Activated naive CD4-positive, alpha-beta T cell treated with anti-CD3 and anti-CD28 coated beads for 36 hours (primary cell): ENCODE measurements at places on chromosomes 3 and 15. TPM values are rescaled to one million over a fixed set of nuclear protein-coding genes. Genes with fewer than 3 reads are reported as not detected.

The RHOV gene
- not detected for total RNA-seq

The TMEM207 gene
- not detected for total RNA-seq

DNA sequence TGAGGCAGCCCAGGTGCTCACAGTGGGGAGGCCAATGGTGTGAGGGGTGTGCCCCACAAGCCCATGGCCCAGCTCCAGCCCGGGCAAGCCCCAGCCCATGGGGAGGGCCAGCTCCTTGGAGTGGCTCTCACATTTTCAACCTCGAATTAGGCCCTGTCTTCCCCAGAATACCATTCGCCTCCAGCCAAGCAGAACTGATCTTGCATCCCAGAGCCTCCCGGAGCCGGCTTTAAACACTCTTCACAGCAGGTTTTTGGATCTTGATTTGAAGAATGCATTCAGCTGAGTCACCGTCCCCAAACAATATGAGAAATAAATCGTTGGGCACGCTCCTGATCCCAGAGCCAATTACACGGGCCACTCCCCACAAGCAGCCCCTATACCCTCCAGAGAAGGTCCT lies 23.7 kb downstream of the TPRA1 start:
- no peaks in the 10 kb centered on the region for H3K27me3 ChIP-seq
- no peak overlapping the region for H3K4me3 ChIP-seq
- H3K4me1 ChIP-seq = no peaks in the 10 kb centered on the region
- DNase-seq = no peak

DNA sequence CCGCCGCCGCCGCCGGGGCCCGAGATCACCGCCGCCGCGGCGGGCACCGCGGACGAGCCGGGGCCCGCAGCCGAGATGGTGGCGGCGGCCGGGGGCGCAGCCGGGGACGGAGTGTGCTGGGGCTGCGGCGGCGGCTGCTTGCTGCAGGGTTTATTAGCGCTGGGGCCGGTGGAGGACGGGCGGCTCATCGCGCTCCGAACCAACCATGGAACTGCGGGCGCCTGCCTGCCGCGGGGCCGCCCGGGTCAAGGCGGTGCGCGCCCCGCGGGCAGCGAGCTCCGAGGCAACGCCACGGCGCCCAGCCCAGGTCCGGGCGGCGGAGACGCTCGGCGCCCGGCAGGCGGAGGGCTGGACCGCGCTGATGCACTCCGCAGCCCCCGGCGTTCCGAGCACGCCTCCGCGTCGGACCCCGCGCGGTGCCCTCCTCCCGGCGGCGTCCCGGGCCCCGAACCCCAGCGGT lies 277 bp downstream of the SIAH2 start:
- peak overlapping the region; percentile 99 for H3K4me3 ChIP-seq
- peaks cover 46% of the 10 kb centered on the region for H3K36me3 ChIP-seq
- no peak for DNase-seq
- H3K27ac ChIP-seq = peak overlapping the region; percentile 99
- H3K4me1 ChIP-seq = peaks cover 50% of the 10 kb centered on the region

The ADGRG7 gene
- total RNA-seq = not detected

GRCh38 chr3:190378240-190378891 lies 9.6 kb upstream of the CLDN16 start:
- H3K4me1 ChIP-seq = peaks cover 8% of the 10 kb centered on the region
- H3K27ac ChIP-seq = no peak overlapping the region
- peaks cover 23% of the 10 kb centered on the region for H3K27me3 ChIP-seq
- no peak overlapping the region for H3K4me3 ChIP-seq
- no peaks in the 10 kb centered on the region for H3K36me3 ChIP-seq
- no peak for DNase-seq

The TRAT1 gene
- 19.8 TPM for total RNA-seq

DNA sequence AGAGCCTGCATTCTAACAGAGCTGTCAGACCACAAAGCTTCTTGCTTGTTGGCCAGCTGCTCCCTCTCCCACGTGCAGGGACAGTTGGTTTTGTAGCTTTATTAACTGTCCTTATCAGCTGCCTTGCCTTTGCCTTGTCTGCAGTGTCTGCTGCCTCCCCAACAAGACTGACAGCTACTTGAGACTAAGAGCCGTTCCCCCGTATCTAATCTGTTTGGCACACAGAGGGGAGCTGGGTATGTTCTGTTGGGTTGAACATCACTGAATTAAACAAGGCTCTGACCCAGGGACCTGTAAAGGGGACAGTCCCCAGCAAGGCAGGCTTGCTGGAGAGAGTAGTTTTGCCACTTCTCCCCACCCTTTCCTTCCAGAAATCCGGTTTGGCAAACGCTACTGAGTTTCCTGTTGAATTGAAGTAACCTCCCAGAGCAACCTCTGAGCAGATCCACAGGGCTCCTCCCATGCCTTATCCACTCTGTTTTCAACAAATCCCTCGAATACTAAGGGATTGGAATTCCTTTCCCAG lies 116.1 kb downstream of the ANP32A start:
- no peak overlapping the region for H3K4me3 ChIP-seq
- H3K27ac ChIP-seq = no peak overlapping the region
- H3K36me3 ChIP-seq = no peaks in the 10 kb centered on the region
- DNase-seq = no peak

DNA sequence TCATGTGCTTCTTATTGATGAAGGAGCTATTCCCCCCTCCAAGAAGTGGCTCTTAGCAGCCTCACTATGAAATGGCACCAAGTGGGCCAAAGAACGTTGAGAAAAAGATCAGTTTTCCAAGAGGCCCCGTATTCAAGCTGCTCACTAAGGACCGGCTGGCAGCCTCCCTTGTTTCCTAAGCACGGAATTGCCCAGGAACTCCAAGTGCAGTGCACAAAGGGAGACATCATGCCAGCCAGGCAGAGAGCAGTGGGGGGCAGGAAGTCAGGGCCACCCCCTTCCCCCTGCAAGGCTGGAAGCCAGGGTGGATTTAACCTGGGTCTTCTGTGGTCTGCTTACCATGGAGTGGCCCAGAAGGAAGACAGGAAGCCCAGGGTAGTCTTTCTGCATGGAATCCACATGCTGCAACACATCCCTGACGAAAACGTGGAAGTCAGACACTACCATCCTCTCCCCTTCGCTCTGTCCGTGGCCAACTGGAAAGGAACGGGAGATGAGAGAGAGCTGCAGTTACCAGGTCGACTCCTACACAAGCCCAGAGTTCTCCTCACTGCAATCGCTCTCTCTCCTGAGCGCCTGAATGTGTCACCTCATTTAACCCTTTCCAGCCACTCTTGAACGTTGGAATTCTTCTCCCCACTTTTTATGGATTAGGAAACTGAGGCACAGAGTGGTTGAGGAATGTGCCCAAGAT lies 49.5 kb downstream of the ABTB1 start:
- H3K4me1 ChIP-seq = no peaks in the 10 kb centered on the region
- DNase-seq = no peak
- peaks cover 3% of the 10 kb centered on the region for H3K27me3 ChIP-seq
- no peaks in the 10 kb centered on the region for H3K36me3 ChIP-seq
- no peak overlapping the region for H3K4me3 ChIP-seq
- H3K27ac ChIP-seq = no peak overlapping the region

GRCh38 chr3:170572665-170573253 lies 13.1 kb downstream of the SLC7A14 start:
- H3K27me3 ChIP-seq = peaks cover 29% of the 10 kb centered on the region
- no peak overlapping the region for H3K27ac ChIP-seq
- no peaks in the 10 kb centered on the region for H3K36me3 ChIP-seq
- peak; percentile 48 for DNase-seq
- no peak overlapping the region for H3K4me3 ChIP-seq

The A4GNT gene
- not detected for total RNA-seq

- H3K27me3 ChIP-seq = no peaks in the 10 kb centered on the region
- peak overlapping the region; percentile 78 for H3K4me3 ChIP-seq
- peak overlapping the region; percentile 42 for H3K27ac ChIP-seq
- DNase-seq = peak; percentile 68
- peaks cover 26% of the 10 kb centered on the region for H3K4me1 ChIP-seq
Observed at GRCh38 chr3:170222647-170223541, 670 bp downstream of the PRKCI start.

DNA sequence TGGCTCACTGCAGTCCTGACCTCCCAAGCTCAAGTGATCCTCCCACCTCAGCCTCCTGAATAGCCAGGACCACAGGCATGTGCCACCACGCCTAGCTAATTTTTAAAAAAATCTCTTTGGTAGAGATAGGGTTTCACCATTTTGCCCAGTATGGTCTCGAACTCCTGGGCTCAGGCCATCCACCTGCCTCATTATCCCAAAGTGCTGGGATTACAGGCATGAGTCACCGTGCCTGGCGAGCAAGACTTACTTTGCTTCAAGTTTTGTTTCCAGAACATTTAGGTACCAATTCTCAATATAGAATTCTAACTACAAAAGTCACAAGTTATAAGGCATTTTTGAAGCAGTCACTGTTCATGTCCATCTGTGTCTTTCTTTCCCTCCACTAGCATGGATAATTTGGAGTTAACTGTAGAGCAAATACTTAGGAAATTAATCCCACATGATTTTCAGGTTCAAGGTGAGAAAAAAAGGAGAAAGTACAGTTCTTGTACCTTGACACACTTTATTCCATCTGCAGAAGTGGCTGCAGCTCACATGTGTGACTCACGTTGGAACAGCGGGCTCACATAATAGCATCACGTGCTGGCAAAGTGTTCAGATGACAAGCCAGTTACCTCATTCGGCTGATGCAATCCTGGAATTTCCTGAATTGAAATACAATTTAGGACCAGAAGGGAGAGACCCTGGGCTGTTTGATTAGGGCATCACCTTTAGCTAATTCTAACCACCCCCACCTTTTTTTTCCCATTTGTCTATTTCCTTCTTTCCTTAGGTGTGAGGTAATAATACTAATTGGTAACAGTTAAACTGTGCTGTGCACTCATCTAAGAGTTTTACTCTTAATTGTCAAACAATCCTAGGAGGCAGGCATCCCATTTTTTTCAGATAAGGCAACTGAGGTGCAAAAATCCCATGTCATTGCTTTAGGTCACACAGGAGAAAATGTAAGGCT lies 46.9 kb upstream of the NEDD4 start:
- H3K4me1 ChIP-seq = peaks cover 64% of the 10 kb centered on the region
- no peak overlapping the region for H3K4me3 ChIP-seq
- DNase-seq = peak; percentile 73
- H3K27ac ChIP-seq = peak overlapping the region; percentile 79
- peaks cover 15% of the 10 kb centered on the region for H3K36me3 ChIP-seq

DNA sequence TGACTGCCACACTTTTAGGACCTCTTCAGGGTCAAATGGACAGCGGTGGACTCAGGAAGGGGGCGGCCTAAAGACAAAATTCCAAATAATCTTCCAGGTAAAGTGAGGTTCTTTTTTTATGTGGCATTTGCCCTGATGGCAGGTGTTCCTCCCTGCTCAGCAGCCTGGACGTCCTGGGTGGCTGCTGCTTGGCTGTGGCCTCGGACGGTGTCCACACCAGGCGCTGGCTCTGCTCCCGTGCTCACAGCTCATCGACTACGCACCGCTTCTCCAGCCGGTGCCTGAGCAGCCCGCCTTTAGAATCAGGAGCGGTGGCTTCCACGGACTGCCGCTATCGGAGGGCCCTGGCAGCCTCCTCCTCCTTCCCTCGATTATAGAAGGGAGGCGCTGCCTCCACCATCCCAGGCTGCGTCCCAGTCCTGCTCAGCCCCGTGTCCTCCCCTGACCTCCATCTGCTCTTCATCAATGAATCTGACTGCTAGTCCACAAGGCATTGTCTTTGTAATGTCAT lies 41.9 kb downstream of the PCSK6 start:
- no peaks in the 10 kb centered on the region for H3K36me3 ChIP-seq
- H3K4me1 ChIP-seq = peaks cover 3% of the 10 kb centered on the region
- peaks cover 21% of the 10 kb centered on the region for H3K27me3 ChIP-seq
- no peak for DNase-seq
- no peak overlapping the region for H3K4me3 ChIP-seq

DNA sequence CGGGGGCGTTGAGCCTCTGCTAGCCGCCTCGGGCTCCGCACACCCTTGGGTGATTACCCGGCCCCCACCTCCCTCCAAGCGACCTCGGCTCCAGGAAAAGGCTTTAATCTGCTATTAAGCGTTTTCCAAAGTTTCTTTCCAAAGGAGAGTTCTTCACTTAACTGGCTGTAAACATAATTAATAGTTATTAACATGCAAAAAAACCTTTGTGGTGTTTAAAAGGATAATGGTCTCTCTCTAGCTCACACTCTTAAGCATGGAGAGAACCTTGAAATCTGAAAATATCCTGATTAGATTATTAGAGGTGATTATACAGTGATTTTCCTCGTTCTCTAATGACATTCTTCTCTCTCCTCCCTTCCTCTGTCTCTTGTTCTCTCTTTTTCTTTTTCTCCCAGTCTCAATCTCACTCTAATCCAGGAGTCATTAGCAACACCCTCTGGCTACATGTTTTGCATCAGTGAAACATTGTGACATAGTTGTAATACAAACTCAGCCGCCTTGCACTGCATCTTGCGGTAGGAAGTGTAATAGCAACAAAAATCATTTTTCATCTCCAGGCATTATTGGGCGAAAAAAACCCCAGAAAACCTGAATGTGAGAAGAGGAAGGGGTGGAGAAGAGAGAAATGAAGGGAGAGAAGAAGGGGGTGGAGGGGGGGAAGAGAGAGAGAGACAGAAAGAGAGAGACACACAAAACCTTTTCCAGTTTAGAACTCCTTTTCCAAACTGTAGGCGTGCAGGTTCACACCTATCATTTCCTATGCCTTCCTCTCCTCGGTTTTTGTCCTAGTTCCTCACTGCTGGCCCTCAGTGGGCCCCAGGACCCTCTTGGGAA lies 24.4 kb downstream of the NR2F2 start:
- H3K27ac ChIP-seq = no peak overlapping the region
- peaks cover 32% of the 10 kb centered on the region for H3K4me1 ChIP-seq
- H3K4me3 ChIP-seq = no peak overlapping the region
- no peak for DNase-seq
- no peaks in the 10 kb centered on the region for H3K36me3 ChIP-seq
- H3K27me3 ChIP-seq = peaks cover 72% of the 10 kb centered on the region

The PLAAT1 gene
- total RNA-seq = not detected

- DNase-seq = no peak
- H3K4me1 ChIP-seq = no peaks in the 10 kb centered on the region
- H3K27ac ChIP-seq = no peak overlapping the region
- H3K27me3 ChIP-seq = peaks cover 9% of the 10 kb centered on the region
- no peak overlapping the region for H3K4me3 ChIP-seq
Observed at GRCh38 chr3:190710723-190711122, 151.8 kb downstream of the GMNC start.

DNA sequence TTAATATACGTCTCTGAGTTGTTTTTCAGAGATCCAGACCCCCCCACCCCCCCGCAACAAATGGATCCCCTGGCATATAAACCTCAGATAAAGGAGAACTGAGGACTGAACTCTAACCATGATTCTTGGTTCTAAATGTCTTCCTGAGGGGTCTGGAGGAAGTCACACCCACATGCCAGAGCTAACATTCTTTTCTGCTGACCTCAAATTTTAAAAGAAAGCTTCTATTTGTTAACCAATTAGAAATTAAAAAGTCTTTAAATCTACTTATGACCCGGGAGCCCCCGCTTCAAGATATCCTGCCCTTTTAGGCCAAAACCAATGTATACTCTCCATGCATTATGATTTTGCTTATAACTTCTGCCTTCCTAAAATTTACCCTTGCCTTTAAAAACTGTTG lies 188.3 kb downstream of the ECT2 start:
- no peak for DNase-seq
- H3K27ac ChIP-seq = no peak overlapping the region
- H3K4me3 ChIP-seq = no peak overlapping the region

GRCh38 chr3:131880948-131881347 lies 153.9 kb downstream of the CPNE4 start:
- no peaks in the 10 kb centered on the region for H3K27me3 ChIP-seq
- no peak overlapping the region for H3K4me3 ChIP-seq
- no peak overlapping the region for H3K27ac ChIP-seq
- no peak for DNase-seq
- no peaks in the 10 kb centered on the region for H3K36me3 ChIP-seq
- H3K4me1 ChIP-seq = no peaks in the 10 kb centered on the region

GRCh38 chr15:41683955-41684354 lies 23.8 kb downstream of the MGA start:
- H3K27ac ChIP-seq = no peak overlapping the region
- H3K4me3 ChIP-seq = no peak overlapping the region
- H3K4me1 ChIP-seq = peaks cover 71% of the 10 kb centered on the region
- peaks cover 9% of the 10 kb centered on the region for H3K36me3 ChIP-seq

The ARMC8 gene
- 42.7 TPM for total RNA-seq
